Glutamatergic neuron (in vitro differentiated cells): ENCODE measurements at places on chromosomes 4 and X. TPM values are rescaled to one million over a fixed set of nuclear protein-coding genes. Genes with fewer than 3 reads are reported as not detected.

The FRG2 gene
- total RNA-seq = not detected

The POU4F2 gene
- 1.8 TPM for total RNA-seq

The SLC6A8 gene
- total RNA-seq = 108 TPM

The UBE2D3 gene
- 261 TPM for total RNA-seq

The MAP3K15 gene
- 0.37 TPM for total RNA-seq

The FGG gene
- not detected for total RNA-seq

The SNX25 gene
- total RNA-seq = 27.5 TPM

The IBSP gene
- total RNA-seq = not detected

The UNC5C gene
- total RNA-seq = 41.2 TPM

The CXCL1 gene
- total RNA-seq = not detected

The IL9R gene
- total RNA-seq = not detected

The PDZD11 gene
- 47.4 TPM for total RNA-seq

The TMPRSS11F gene
- total RNA-seq = not detected

The TENM3 gene
- 124 TPM for total RNA-seq

The ERCC6L gene
- 1.2 TPM for total RNA-seq

The LAP3 gene
- 24.9 TPM for total RNA-seq

The MUC7 gene
- not detected for total RNA-seq

The NKX6-1 gene
- 25.6 TPM for total RNA-seq

The FANCB gene
- total RNA-seq = 3.4 TPM
